ENCODE measurements at places on chromosomes 7 and 10.
A peak's percentile ranks its signal among the peaks of the same experiment; 100 is the strongest.

- DNase-seq, result no peak
Measured at GRCh38 chr10:23217471-23217870, 25.4 kb downstream of the PTF1A start.

DNA sequence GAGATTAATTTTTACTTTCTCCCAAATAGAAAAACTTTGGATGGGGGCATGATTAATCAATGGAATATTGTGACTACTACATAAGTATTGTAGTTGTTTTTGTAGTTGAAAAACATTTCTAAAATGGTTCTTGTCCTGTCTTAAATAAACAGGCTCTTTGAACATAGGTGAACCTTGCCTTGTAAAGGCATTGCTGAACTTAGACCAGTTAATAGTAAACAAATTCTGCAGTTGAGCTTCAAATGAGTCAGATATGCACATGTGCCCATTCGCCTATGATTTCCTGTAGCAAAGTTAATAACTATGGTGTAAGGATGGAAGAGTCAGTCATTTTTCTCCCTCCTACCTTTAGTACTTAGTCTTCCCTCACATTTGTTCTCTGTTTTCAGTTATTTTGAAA is 22.6 kb downstream of the CUTC start:
- no peak for DNase-seq

DNA sequence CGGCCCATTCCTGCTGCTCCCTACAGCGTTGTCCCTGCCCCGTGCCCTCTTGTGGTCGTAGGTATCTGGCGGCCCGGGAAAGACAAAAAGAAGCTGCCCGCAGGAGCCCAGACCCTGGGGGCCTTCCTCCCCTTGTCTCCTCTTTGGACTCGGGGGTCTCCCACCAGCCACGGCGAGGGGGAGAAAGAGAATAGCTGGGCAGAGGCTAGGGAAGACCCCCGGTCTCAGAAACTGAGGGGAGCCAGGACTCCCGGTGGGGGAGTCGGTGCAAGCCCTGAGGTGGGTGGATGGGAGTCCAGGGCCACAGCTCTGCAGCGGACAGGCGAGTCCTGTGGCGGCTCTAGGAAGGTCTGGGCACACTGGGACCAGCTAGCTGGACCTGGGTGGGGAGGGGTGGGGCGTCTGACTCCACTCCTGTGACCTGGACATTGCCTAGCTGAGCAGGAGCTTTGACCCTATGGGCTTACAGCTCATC is 1.3 kb upstream of the SH2D4B start:
- DNase-seq, result peak; percentile 13

GRCh38 chr10:3096149-3096548 is 28.8 kb downstream of the PFKP start:
- no peak for DNase-seq

- DNase-seq, result no peak
Measured at GRCh38 chr7:52695973-52696595, 339.3 kb upstream of the POM121L12 start.

Data from 8988T (cell line).